Esophagus muscularis mucosa (tissue), 4 donors: ENCODE measurements at places on chromosomes 3 and 15. TPM values are rescaled to one million over a fixed set of nuclear protein-coding genes. Genes with fewer than 3 reads are reported as not detected.

GRCh38 chr3:118863731-118864322 is 170.8 kb downstream of the IGSF11 start:
- peak; percentile 85 for DNase-seq

Gene DPPA2
- total RNA-seq, result not detected

Gene IL17RE
- 1.7 TPM for total RNA-seq

Gene UNC13C
- 4.2 TPM for total RNA-seq

DNA sequence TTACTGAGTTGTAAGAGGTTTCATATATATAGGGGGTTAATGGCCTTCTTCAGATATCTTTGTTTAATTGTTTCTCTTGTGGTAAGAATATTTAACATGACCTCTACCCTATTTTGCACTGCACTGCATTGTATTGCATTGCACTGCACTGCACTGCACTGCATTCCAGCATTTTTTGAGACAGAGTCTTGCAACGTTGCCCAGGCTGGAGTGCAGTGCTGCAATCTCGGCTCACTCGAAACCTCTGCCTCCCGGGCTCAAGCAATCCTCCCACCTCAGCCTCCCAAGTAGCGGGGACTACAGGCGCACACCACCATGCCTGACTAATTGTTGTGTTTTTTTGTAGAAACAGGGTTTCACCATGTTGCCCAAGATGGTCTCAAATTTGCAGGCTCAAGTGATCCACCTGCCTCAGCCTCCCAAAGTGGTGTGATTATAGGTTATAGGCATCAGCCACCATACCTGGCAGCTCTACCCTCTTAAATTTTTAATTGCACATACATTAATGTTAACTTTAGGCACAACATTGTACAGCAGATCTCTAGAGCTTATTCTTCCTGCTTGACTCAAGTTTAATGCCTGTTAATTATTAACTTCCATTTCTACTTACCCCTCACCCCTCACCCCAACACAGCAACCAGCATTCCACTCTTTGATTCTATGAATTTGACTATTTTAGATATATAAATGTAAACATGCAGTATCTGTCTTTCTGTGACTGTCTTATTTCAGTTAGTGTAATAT is 38.4 kb downstream of the NEDD4 start:
- no peak for DNase-seq

DNA sequence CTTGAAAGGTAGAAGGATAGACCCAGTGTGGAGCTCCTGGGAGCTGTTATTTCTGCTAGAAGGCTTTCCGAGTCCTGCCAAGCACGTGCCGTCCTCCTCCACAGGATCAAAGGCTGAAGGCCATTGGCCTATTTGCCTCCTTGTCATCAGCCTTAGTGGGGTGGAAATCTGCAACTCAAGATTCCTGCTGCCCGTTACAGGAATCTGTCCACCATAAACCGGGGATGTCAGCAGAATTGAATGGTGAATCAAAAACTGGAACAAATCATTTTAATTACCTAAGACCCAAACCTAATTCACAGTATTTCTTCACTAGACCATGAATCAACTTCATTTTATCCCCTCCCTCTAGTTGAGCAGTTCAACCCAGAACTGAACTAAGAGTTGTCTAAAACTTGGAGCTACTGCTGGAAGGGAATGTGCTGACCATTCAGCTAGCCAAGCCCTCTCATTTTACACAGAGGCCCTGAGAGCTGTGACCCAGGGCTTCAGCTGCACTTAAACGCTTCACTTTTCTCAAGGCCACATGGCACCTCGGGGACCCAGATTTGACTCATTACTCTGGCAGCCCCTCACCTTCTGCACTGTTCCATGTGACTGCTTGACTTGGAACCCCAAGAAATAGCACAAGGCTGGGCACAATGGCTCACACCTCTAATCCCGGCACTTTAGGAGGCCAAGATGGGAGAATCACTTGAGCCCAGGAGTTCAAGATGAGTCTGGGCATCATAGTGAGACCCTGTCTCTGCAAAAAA is 36.8 kb upstream of the KIF23 start:
- no peak for DNase-seq

DNA sequence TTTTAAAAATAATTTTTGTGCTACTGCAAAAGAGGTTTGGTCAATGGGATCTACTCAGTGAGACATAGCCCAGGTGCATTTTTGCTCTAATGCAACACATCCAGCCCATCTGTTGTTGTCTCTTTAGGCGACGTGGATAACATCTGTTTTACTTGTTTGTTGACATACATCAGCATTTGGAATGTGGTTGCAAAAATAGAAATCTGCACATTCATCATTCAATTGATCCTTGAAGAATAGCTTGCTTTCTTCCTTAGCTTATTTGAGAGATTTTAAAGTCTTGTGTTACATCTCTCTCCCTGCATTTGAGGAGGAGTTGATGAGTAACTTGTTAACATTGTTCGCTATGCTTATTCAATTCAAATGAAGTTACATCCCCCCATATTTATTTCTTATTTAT is 1202.3 kb downstream of the NSUN3 start:
- DNase-seq, result no peak

DNA sequence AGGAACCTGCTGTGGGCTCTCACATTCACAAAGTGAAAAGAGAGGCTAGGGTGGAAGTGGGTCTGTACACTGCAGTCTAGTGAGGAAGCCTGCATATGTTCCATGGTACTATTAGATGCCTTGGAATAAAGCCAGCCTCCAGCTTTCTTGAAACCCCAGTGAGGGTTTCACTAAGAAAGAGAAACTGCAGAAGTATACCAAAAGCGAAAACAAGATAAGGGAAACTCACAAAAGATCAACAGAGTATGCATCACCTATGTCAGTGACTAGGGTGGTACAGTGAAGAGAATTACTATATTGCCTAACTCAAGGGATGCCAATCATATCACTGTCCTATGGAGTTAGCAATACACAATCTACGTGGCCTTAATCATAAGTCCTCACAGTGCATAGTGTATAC is 212.5 kb upstream of the GADL1 start:
- DNase-seq, result no peak

Gene TGM5
- 0.17 TPM for total RNA-seq

GRCh38 chr3:5579946-5580345 is 392.4 kb downstream of the EDEM1 start:
- DNase-seq, result no peak

- no peak for DNase-seq
Observed at GRCh38 chr3:167148136-167148535, 232.0 kb downstream of the ZBBX start.

GRCh38 chr3:108388136-108389132 is 92.1 kb downstream of the HHLA2 start:
- no peak for DNase-seq

DNA sequence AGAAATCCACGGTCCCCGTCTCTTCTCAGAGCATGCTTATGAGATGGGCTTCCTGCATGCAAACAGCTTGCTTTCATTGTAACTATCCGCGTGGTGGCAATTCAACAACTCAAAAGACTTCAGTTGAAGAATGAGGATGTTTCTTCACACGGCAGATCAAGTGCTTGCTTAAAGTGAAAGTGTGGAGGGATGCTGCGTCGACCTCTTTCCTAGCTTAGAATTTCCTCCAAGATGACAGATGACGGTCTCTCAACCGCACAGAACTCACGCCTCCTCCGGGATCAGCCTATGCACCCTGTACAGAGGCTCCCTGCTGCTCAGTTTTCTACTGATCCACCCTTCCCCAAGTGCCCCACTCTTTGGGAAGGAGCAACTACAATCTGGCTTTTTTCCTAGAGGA is 47.8 kb downstream of the PCSK6 start:
- DNase-seq, result no peak

DNA sequence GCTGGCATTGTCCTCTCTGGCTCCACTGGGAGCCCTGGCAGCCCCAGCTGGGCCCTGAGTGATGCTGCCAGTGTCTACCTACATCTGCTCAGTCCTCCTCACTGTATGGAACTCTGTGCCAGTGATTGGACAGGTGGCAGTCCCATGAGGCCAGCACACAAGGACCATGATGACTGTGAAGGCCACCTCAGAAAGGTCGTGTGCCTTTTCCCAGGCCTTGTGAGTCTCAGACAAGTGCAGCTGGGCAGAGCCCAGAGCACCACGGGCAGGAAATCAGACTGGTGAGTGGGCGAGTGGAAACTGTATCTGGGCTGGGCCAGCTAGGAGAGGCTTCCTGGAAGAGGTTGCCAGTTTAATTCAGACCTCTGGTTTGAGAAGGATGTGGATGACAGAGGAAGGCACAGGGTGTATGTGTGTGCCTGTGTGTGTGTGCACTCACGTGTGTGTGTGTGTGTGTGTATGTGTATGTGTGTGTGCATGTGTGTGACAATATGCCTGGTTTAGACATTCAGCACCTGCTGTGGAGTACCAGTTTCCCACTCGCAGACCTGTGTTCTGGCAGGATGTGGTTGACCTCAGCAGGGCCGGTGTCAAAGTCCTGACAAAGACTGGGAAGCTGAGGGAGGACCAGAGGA is 7.0 kb downstream of the MAPKAPK3 start:
- DNase-seq, result no peak

- no peak for DNase-seq
Observed at GRCh38 chr15:91965501-91966193, 112.1 kb downstream of the SLCO3A1 start.

Gene GREM1
- 42.0 TPM for total RNA-seq

DNA sequence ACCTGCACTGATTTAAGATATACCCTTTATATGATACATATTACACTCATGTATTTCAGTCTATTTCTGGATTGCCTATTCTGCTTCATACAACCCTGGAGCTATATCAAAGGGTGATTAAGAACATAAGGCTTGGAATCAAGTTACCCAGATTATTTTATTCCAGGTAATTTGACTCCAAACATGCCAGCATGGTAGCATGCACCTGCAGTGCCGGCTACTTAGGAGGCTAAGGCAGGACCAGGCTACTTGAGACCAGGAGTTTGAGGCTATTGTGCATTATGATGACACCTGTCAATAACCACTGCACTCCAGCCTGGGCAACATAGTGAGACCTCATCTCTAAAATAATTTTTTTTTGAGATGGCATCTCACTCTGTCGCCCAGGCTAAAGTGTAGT is 50.4 kb upstream of the NEO1 start:
- peak; percentile 21 for DNase-seq

GRCh38 chr15:48358229-48359152 is 27.3 kb downstream of the DUT start:
- no peak for DNase-seq

Gene FMN1
- total RNA-seq, result 10.9 TPM

GRCh38 chr3:134013280-134013679 is 16.4 kb downstream of the SLCO2A1 start:
- DNase-seq, result no peak

DNA sequence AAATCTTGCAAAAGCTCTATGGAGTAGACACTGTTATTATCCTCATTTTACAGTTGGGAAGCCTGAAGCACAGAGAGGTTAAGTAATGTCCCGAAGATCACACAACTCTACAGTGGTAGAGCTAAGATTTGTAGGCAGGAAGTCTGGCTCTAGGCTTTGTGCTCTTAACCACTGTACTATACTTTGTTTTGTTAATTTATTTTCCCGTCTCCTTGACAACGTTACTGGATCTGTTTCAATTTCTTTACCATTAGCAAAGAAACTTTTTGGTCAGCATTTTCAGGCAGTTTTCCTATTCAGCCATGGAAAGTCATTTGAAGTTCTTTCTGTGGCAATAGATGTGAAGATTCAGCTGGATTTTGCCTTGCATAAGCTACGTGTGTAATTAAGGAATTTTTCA is 51.7 kb downstream of the OTOL1 start:
- DNase-seq, result no peak

- DNase-seq, result no peak
Observed at GRCh38 chr15:94041746-94042145, 189.6 kb upstream of the MCTP2 start.

- DNase-seq, result no peak
Observed at GRCh38 chr3:175266478-175266877, 407.3 kb downstream of the NAALADL2 start.

DNA sequence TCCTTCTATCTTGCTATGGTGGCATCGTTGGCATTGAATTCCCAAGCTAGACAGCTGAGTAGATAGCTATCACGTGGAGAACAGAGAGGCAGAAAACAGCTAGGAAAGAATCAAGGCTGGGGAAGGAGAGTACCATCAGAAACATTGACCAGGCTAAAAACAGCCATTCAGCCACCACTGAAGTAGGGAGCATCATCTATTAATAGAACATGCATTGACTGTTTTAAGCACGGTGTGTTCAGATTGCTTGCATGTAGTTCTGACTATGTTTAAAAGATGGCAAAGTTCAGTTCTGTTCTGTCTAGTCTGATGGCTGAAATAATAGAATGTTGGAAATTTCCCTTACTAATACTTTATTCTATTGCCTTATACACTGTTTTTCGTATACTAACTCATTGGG is 413.0 kb downstream of the GABRB3 start:
- DNase-seq, result no peak

DNA sequence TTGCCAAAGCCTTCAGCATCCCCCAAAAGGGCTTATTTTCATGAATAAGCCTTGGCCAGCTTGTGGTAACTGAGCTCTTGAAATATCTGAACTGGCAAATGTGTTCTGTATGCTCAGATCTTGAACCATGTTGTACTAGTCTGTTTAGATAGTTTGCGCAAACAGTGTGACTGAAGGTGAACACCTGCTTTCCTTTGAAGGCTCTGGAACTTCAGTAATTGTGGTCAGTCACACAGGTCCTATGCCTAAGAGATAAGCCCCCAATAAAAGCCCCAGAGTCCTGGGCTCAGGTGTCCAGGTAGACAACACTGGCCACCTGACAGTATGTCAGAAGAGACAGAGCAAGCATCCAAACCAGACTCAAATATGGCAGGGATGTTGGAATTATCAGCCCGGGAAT is 5.4 kb downstream of the TUBGCP5 start:
- DNase-seq, result no peak

DNA sequence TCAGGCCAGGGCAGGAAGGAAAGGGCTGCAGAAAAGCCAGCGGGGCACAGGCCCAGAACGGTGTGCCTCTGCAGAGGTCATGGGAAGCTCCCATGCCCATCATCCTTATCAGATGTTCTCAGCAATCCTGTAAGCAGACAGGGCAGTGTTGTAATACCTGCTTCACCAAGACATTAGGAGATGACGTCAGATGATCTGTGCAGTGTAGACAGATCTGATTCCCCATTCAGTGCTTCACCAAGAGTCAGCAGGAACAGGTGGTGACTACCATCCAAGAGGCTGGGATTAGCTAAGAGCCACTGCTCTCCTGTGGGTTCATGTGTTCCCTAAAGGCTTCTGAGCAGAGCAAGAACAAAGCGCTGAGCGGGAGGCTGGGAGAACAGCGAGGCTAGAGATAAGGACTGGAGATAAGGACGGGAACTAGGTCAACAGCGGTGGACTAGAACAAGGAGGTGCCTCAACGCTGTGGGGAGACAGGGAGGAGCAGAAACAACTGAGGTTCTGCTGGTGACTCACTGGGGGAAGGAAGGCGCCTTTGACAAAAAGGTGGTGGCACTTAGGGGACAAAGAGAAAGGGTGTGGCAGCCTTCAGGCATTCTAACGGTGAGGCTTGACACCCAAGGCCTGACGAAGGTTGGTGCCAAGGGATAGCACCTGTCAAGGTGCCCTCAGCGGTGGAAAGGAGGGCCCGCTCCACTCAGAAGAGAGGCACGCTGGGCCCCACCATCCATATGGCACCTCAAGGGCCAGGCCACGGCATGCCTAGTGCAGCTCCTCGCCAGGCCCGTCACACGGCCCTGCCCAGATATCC is 28.4 kb downstream of the CCDC12 start:
- no peak for DNase-seq

- no peak for DNase-seq
Observed at GRCh38 chr3:112776836-112777235, 69.8 kb downstream of the CD200R1L start.

Gene ALCAM
- 19.0 TPM for total RNA-seq
